GM04504 (cell line): ENCODE measurements at places on chromosomes 12 and 14.
A peak's percentile ranks its signal among the peaks of the same experiment; 100 is the strongest.

GRCh38 chr12:116246490-116247179, 30.9 kb downstream of the MED13L start:
- DNase-seq: no peak

DNA sequence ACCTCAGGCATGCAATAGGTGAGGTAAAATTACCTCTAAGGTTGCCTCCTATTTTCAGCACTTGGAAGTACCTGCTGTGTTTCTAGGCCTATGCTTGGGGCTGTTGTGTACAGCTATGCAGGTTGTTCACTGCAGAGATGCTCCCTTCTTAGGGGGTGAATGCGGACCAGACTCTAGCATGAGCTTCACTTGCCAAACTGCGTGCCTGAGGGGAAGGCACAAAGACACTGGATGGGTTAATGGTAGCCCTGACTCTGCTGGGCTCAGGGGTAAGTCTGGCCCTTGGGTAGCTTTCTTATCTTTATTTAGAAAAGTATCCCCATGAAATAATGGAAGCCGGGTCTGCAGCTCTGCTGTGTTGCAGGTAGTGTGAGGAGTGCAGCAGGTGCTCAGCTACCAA, 35.7 kb downstream of the B4GALNT3 start:
- no peak for DNase-seq

DNA sequence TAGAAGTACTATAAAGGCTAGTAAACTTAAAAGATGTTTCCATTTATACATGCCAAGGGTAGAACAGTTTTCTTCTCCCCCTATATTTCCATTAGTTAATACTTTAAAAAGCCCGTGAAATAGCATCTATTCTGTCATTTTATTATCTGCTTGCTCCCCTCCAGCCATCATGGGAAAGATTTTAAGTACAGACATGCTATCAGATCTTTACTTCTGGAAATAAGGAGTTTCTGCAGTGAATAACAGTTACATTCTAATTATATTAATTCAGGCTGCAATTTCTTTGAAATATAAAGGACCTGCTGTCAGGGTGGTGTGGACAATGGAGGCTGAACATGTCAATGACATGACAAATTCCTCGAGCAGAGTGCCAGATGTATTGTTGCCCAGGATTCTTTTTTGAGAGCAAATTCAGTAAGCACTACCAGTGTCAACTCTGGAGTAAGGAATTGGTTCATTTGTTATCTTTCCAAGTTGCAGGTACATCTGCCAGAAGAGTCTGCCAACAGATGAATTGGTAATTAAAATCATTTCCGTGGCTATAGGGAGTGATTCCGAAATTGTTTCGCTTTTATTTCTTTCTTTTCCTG, 151.3 kb downstream of the BTG1 start:
- no peak for DNase-seq

GRCh38 chr12:55720894-55721444, 776 bp downstream of the RDH5 start:
- DNase-seq: peak; percentile 87

DNA sequence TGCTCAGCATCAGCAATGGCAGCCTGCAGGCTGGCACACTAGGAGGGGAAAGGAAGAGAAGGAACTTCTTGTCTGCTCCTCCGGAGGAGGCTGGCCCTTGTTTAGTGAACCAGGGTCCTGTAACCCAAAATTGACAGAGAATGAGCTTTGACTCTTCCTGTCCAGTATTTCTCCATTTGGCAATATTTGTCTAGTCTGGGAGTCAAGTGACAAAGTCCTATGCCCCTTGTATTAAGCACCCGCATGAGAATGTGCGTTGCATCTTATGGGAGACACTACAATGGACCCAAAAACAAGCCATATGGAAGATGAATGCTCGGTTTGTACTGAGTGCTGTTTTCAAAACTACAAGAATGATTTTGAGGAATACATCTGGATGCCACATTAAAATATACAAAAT, 3.8 kb downstream of the KRT6C start:
- no peak for DNase-seq

GRCh38 chr14:97723819-97724218, 926.6 kb downstream of the VRK1 start:
- DNase-seq: no peak

GRCh38 chr12:67698672-67699581, 50.4 kb downstream of the DYRK2 start:
- no peak for DNase-seq

DNA sequence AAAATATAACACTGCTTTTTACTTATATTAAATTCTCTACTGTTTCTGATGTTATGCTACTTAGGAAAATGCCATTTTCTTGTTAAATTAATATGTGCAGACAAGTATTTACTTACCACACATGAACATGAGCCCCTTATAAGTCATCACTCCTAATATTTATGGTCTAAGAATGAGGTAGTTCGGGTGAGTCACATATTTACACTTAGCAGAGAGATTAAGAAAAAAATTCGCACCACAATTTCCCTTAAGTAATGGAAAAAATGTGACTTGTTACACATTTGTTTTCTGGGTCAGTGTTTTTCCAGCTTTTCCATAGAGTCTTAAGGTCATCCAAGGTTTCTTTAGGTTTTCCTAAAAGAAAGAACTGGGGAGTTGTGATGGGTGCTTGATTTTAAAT, 68.3 kb downstream of the RERG start:
- DNase-seq: no peak

DNA sequence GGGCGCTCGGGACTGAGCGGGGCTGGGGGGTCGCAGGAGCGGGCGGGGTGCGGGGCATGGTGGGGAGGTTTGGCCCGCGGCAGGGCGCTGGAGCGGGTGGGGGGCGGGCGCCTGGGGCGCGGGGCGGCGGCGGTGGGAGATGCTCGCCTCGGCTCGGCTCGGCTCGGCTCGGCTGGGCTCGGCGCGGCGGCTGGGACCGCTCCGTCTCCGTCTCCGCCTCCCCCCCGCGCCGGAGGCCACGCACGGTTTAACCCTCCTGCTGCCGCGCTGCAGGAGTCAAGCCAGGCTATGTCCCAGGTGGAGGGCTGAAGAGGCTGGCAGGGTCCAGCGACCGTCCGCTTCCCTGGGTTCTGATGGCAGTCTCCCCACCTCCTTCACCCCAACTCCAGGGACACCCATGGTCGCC, at the start of gene PIANP:
PIANP (minus strand) TSS at position 170 of the 406 bp plus-strand sequence. CDS start 2,754 bp downstream, outside the sequence.
- DNase-seq: no peak

DNA sequence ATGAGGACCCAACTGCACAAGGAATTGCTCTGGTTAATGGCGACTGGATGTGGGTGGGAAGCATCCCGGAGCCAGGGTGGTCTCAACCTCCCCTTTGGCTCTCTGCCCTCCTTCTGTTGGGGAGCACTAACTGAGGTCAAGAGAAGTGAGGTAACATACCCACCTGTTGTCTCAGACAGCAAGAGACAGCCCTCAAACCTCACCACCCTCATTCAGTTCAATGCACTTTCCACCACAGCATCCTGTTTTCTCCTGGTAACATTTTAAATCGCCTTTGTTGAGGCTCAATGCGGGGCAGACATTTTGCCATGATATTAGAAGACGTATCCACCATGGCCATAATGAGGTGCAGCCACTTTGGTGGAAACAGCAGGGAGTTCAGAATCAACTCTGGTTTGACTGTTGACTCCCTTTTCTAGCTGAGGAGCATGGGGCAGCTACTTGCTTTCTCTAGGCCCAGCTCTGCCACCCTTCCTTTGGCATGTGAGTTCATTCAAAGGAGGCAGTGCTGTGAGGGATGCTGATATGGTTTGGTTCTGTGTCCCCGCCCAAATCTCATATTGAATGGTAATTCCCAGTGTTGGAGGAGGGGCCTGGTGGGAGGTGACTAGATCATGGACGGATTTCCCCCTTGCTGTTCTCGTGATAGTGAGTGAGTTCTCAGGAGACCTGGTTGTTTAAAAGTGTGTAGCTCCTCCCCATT, 338.6 kb downstream of the PCNX1 start:
- DNase-seq: no peak

DNA sequence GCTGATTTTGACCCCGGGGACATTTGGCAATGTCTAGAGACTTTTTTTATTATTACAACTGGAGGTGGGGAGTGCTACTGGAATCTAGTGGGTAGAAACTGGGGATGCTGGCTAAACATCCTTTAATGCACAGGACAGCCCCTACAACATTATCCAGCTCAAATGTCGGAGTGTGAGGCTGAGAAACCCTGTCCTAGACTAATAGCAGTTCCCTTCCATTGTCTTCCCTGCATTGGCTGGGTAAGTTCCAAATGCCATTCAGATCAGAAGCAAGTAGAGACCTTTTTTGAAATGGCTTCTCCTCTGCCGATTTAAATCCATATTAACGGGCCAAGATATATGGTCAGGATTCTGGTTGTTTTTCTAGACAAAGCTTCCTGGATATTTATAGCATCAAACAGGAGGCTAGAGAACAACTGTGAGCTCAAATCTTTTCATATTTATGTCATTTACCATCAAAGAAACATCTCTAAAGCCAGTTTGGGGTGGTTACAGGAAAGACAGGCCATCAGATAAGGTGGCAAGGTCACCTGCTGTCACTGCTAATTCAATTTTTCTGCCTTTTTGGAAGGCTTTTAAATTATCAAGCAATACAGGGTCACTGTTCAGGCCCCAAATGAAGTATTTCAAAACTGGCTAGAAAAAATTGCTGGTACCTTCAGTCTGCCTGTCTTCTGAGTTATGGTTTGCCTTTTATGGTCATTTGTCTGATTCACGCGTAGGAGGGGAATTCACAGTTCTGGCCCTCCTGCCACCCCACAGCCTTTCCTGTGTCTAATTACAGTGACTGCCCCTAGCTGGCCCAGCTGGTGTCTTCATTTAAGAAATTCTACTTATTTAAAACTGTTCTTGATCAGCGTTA, 20.1 kb upstream of the AKAP5 start:
- DNase-seq: no peak

GRCh38 chr14:72818998-72819397, 74.9 kb downstream of the DPF3 start:
- no peak for DNase-seq

- no peak for DNase-seq
Measured at GRCh38 chr14:95137804-95138167, 19.5 kb downstream of the DICER1 start.

DNA sequence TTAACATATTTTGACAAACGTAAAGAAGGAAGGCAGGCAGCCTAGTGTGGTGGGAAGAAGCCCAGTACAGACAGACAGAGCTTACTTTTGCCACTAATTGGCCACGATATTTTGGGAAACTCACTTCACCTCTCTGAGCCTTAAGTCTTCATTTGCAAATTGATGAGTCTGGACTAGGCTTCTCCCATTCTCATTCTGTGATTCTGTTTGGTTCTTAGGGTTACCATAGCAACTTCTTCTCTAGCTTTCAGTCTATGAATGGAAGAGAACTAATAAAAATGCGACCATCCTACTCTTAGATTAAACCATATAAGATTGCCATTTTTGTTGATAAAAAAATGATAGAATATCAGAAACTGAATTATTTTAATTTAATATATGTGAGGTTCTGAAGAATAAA, 210.5 kb downstream of the SNAPC1 start:
- DNase-seq: no peak

DNA sequence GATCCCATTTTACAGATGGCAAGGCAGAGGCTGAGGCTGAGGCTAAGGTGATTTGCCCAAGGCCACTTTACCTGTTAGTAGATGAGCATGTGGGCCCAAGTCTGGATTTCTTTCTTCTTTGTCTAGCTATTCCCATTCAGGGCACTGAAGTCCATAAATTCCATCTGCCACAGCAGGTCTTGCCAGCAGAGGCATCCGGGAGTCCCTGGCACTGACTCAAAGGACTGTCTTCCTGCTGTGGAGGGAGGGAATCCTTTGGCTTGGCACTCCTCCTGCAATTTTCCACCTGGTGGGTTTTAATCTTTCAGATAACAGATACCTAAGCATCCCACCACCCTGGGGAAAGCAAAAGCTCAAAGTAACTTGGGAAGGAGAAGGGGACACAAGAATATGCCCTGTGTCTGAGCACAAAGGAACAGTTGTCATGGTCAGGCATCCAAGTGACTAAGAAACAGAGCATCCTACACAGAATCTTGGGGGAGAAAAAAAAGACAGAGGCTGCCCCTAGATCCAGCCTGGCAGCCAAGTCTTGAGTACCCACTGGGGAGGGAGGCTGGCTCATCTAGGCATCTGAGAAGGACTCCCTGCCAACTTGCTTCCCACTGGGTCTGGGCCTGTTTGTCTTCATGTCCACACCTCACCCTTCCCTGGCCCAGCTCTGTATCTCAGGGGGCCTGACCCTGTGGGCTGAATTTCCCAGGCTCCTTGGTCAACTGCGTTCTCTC, 35.6 kb upstream of the CMKLR1 start:
- no peak for DNase-seq

- DNase-seq: peak; percentile 75
Measured at GRCh38 chr12:2244013-2244861, 191.4 kb downstream of the CACNA1C start.

- DNase-seq: no peak
Measured at GRCh38 chr14:32038876-32039275, 38.2 kb upstream of the ARHGAP5 start.

DNA sequence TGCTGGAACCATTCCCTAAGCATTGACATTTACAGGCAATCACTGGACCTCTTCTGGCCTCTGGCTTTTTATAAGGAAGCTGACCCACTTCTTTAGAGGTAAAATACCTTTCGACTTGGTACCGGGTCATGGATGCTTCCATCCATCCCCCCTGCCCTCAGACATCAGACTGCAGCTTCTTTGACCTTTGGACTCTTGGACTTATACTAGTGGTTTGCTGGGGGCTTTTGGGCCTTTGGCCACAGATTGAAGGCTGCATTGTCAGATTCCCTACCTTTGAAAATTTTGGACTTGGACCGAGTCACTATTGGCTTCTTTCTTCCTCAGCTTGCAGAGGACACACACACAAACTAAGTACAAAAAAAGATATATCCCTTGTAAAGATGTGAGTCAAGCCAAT, 86.1 kb downstream of the TTC6 start:
- no peak for DNase-seq

GRCh38 chr12:47938093-47938492, 25.3 kb upstream of the TMEM106C start:
- no peak for DNase-seq

GRCh38 chr12:6444704-6445688, at the start of gene CD27:
Gene CD27, plus strand, starts transcription at chr12:6444955. Its CDS starts 141 bp downstream, at chr12:6445096.
- no peak for DNase-seq

DNA sequence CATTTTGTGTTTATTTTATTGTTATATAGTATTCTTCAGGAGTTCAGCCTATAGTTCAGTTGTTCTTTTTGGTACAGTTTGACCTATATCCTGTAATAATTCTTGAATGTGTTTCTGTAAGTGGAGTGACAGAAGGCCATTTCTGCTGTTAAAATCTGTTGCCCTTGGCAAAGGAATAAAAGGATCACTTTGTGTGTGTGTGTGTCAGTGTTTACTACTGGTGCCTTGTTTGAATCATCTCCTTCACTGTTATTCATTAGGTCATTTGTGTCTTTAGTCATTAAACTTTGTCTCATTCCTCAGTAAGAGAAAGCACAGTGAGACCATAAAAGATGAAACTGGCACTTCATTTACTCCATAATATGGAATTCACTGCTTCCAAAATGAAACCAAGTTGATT, 130.7 kb downstream of the TMTC2 start:
- DNase-seq: no peak

- no peak for DNase-seq
Measured at GRCh38 chr14:23168246-23168645, 15.2 kb downstream of the SLC7A8 start.
